ENCODE measurements at places on chromosomes 11 and 22. TPM values are rescaled to one million over a fixed set of nuclear protein-coding genes. Genes with fewer than 3 reads are reported as not detected.

Gene NXPE2
- not detected for total RNA-seq

Gene ACR
- not detected for total RNA-seq

Gene WNT11
- 2.6 TPM for total RNA-seq

Gene RAB3IL1
- 8.5 TPM for total RNA-seq

Gene PRG3
- not detected for total RNA-seq
